ENCODE measurements at places on chromosomes 16 and 17. TPM values are rescaled to one million over a fixed set of nuclear protein-coding genes. Genes with fewer than 3 reads are reported as not detected.

Gene CD300E
- total RNA-seq: not detected

Gene TBC1D28
- not detected for total RNA-seq

Gene NOTUM
- 0.09 TPM for total RNA-seq

Gene LRRC59
- total RNA-seq: 60.3 TPM

Gene ABAT
- total RNA-seq: 8.3 TPM

Gene CDYL2
- 5.2 TPM for total RNA-seq

Gene SLC6A2
- not detected for total RNA-seq

Gene MPV17L
- total RNA-seq: 1.1 TPM

Gene TEX14
- total RNA-seq: not detected

Gene SPIRE2
- total RNA-seq: 7.1 TPM

Gene SRL
- total RNA-seq: 0.09 TPM

Gene NPIPB13
- 0.36 TPM for total RNA-seq

Gene GRIN2C
- under 0.01 TPM for total RNA-seq

Gene DNAH9
- total RNA-seq: not detected

Gene SULT1A4
- 1.3 TPM for total RNA-seq

Gene IGF2BP1
- total RNA-seq: 5.0 TPM

Gene KRTAP2-4
- total RNA-seq: not detected

Gene ACBD4
- total RNA-seq: 7.4 TPM

Gene FGF11
- 1.7 TPM for total RNA-seq

Gene RASL10B
- 1.5 TPM for total RNA-seq

Gene TMEM256
- total RNA-seq: 43.7 TPM

Gene XYLT1
- 32.7 TPM for total RNA-seq

Gene KRT13
- total RNA-seq: not detected

Gene CACNA1G
- 0.41 TPM for total RNA-seq

Gene CSH2
- not detected for total RNA-seq

Gene KRT27
- not detected for total RNA-seq

Gene CHTF8
- total RNA-seq: 20.0 TPM

Gene NAA60
- total RNA-seq: 13.0 TPM

Gene ADAD2
- total RNA-seq: not detected

Gene MT1A
- total RNA-seq: not detected

Gene CHST4
- not detected for total RNA-seq

Gene SMIM36
- total RNA-seq: not detected

Gene NPIPA2
- not detected for total RNA-seq

Gene KRTAP4-5
- total RNA-seq: not detected

Gene DLX3
- total RNA-seq: not detected

Gene TRPV3
- total RNA-seq: 1.9 TPM

Gene CNTD1
- not detected for total RNA-seq

Gene NPIPB9
- 5.0 TPM for total RNA-seq

Gene TGFB1I1
- 56.7 TPM for total RNA-seq

Gene RAB37
- total RNA-seq: 0.09 TPM

Gene KRT31
- 0.09 TPM for total RNA-seq

Gene LPO
- total RNA-seq: not detected

Gene TP53TG3B
- not detected for total RNA-seq

Gene IRX3
- 1.8 TPM for total RNA-seq

Gene ZNF597
- total RNA-seq: 2.5 TPM

Gene CD300LB
- not detected for total RNA-seq

Gene VMO1
- total RNA-seq: 0.27 TPM

Gene HSD17B2
- total RNA-seq: 0.09 TPM

Gene GNG13
- total RNA-seq: not detected

Measured in fibroblast of the aortic adventitia (primary cell).